Stimulated activated CD8-positive, alpha-beta memory T cell treated with anti-CD3 and anti-CD28 coated beads, Interleukin-4, amount 100 ng/mL, for 4 hours (primary cell): ENCODE measurements at places on chromosomes 1 and 21.

DNA sequence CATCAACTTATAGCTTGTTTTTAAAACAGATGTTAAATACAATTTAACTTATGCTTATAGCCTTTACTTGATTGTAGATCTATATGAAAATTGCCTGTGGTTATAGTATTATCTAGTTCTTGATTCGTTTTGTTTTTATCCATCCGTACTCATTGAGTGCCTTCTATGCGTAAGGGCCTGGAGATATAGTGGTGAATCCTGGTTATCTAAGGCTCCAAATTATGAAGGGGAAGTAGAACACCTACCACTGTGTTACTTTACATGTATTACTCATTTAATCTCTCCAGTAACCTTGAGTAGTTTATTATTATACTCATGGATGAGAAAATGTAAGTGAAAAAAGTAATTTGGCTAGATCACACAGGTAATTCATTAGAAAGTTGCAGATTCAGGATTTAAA is 121.8 kb downstream of the OSBPL9 start:
- no peak for DNase-seq

GRCh38 chr1:174217787-174218574 is 58.7 kb downstream of the RABGAP1L start:
- DNase-seq = no peak

GRCh38 chr1:30110846-30111245 is 612.5 kb downstream of the MATN1 start:
- no peak for DNase-seq

GRCh38 chr1:84539972-84540371 is 33.6 kb upstream of the GNG5 start:
- DNase-seq = no peak

DNA sequence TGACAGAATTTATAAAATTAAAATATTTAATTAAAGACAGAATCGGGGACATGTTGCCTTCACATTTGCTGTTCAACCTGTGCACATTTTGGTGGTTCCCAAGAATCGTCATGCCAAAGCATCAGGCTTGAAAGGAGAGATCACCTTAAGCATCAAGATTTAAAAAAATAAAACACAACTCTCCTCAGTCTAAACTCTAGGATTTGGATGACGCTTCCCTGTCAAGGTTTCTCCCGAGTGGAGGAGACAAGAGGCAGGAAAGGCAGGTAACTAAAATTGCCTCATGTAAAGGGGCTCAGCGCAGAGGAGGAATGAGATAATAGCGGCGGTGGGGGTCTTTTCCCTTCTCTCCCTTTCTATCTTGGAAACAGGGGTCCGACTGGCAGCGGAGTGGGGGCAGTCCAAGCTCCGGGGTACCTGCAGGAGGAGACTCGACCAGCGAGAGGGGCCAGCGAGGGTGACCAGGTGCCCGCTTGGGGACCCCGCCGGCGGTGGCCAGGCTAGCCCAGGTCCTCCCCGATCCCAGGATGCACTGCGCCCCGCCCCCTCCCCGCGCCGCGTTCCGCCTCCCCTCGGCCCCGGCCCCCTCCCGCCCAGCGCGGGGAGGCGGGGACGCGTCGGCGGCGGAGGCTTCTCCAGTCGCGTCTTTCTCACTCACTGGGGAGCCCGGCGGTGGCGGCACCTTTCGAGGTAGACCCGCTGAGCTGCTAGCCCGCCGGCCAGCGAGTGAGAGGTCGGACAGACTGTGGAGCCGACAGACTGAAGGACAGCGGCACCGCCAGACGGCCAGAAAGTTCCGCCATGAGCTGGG is at the start of gene FNBP1L:
Gene FNBP1L, plus strand, starts transcription at position 638 of the 811 bp plus-strand sequence. Its CDS starts 164 bp downstream, at position 802.
- DNase-seq = peak; percentile 15

GRCh38 chr21:38352536-38353219 is 95.9 kb downstream of the KCNJ15 start:
- DNase-seq = no peak

GRCh38 chr21:35942211-35943144 is 117.8 kb downstream of the SETD4 start:
- no peak for DNase-seq

DNA sequence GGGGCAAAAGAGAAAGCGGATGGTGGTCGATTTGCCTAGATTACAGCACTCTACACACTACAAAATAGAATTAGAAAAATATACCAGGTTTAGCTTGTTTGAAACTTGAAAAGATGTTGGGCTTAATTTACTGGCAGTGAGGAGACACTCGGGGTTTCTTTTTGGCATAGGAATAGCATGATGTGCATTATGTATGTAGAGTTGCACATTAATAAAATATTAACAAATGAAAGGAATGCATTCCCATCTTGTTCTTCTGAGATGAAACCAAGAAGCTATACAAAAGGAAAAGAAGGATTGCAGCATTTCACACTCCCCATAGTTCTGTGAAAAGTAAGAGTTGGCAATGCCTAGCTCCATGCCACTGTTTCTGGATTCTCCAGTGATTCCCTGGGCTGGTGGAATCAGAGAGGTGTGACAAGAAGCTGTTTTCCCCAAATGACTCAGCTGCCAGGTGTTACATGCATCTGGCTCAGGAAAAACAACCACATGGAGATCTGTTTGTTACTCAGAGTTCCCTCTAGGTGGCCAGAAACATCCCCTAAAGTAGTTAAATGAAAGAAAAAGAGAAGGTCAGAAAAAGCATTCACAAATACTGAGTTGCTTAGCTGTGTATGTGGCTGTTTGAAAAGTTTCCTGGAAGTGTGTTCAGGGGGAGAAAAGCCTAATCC is 115.6 kb downstream of the UCK2 start:
- no peak for DNase-seq

GRCh38 chr21:43932005-43932404 is 67.0 kb downstream of the AGPAT3 start:
- DNase-seq = no peak

GRCh38 chr1:68470388-68470970 is 20.7 kb upstream of the RPE65 start:
- DNase-seq = no peak

GRCh38 chr1:111582644-111583618 is 36.7 kb upstream of the RAP1A start:
- no peak for DNase-seq

DNA sequence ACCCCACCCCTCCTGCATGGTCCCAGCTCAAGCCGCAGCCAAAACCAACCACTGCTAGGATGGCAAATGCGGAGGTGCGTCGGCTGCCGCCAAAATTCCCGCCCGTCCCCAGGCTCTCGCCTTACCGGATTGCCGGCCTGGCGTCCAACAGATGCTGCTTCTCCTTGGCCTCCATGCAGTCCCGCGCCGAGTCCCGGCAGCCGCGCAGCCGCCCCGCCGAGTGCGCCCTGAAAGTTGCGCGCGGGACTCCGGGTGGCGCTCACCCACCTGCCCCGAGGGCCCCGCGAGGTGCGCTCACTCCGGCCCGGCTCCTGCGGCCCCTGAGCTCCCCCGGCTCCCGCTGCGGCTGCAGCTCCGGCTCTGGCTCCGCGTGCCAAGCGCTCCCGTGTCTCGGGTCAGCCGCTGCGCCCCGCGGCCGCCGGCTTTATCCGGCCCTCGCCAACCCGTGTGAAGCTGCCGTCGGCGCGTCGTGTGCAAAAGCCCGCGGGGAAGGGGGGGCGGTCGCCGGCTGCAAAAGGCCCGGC is at the start of gene SLC30A2:
Gene SLC30A2, minus strand, starts transcription at position 397 of the 524 bp plus-strand sequence. Its CDS starts 222 bp downstream, at position 175.
- DNase-seq = no peak

- DNase-seq = no peak
These were observed 3.9 kb downstream of the KPRP start for GRCh38 chr1:152761609-152762213.

DNA sequence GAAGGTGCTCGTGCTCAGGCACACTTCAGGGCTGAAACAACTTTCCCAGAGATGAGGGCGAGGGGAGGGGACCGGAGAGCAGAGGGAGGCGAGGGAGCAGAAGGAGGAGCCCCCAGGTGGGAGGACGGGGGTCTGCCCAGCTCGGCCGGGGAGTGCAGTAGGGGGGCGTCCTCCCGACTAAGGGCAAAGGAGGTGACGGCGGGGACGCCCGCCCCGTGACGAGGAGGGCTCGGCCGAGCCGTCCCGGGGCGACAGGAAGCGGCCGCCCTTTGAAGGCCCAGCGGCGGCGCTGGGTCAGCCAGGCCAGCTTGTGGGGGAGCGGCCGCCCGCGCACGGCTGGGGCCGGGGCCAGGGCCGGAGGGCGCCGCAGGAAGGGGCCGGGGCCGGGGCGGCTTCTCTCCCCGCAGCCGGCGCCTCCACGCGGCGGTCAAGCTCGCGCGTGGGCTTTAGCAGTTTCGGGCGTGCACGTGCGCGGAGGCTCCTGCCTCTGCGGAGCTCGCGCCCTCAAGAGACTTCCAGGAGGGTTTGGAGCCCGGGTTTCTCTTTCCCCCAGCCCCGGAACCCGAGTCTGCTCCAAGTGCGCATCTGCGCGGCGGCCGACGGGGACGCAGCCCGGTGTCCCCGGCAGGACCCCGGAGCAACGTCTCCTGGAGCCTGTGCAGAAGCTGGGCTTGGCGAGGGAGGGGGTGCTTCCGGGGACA is 100.8 kb upstream of the SLC45A1 start:
- no peak for DNase-seq

- no peak for DNase-seq
These were observed 1.5 kb downstream of the L1TD1 start for GRCh38 chr1:62196086-62196690.

GRCh38 chr1:174174461-174175329 is 15.4 kb downstream of the RABGAP1L start:
- DNase-seq = no peak

DNA sequence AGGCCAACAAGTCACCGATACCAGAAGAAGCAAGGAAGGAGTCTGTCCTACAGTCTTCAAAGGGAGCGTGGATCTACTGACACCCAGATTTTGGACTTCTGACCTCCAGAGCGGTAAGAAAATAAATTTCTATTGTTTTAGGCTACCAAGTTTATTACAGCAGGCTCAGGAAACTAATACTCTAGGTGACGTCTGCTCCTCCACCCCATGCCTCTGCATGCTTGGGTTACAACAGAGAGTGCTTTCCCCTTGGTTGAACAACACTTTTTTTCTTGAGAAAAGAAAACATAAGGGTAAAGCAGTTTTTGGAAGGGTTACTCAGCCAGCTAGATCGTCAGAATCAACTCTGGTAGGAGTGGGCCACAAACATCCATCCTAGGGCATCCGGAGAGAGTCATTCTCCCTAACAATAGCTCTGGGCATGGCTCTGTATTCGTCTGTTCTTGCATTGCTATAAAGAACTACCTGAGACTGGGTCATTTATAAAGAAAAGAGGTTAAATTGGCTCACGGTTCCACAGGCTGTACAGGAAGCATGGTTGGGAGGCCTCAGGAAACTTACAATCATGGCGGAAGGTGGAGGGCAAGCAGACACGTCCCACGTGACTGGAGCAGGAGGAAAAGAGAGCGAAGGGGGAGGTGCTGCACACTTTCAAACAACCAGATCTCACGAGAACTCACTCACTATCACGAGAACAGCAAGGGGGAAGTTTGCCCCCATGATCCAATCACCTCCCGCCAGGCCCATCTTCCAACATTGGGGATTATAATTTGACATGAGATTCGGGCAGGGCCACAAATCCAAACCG is 22.2 kb upstream of the DNAJC11 start:
- DNase-seq = no peak

- no peak for DNase-seq
These were observed 12.0 kb upstream of the PRELP start for GRCh38 chr1:203463469-203464062.

GRCh38 chr1:47443530-47444296 is 5.9 kb downstream of the FOXD2 start:
- DNase-seq = no peak

- DNase-seq = no peak
These were observed 705.4 kb upstream of the PTBP2 start for GRCh38 chr1:96016219-96016618.

GRCh38 chr1:94250341-94250740 is 13.0 kb upstream of the ARHGAP29 start:
- DNase-seq = no peak

DNA sequence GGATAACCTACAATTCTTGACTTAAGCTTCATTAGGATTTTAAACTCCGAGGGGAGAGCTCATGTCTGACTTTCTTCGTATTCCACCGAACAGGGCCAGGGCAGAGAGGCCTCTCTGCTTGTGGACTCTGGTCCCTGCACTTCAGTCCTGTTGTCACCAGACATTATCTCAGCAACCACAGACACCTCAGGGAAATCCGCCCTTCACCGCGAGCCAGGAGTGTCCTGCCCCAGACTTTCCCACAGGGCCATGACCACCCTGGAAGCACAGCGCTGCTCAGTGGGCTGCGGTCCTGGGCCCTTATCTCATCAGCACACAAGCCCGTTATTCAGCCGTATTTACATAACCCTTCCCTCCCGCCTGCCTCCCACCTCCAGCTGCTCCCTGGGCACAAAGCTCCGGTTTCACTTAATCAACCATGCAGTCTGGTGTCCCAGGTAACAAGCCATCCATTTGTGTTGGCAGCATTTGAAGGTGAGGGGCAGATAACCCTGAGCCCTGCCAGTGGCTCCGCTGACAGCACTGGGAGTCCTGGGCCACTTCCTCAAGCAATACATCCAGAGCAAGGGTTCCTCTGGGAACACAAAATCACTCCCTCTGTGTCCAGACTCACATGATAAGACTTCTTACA is 122.8 kb upstream of the RAB4A start:
- DNase-seq = no peak

DNA sequence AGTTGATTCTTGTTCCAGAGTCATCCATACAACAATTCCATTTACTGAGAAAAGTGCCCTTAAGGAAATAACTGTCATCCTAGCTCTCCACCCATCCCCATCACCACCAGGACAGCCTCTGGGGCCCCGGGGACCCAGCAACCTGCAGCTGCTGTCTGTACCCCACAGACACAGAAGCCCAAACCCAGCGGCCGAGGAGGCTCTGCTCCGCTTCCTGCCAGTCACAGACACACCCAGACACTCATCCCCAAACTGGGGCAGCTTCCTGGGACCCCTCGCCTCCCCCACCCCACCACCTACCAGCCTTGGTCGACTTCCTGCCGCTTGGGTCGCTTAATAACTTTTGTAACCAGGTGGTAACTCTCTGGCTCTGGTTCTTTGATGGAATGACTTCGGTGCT is 121.6 kb upstream of the SLC25A33 start:
- DNase-seq = no peak

GRCh38 chr1:206855859-206856258 is 9.6 kb upstream of the IL20 start:
- no peak for DNase-seq

GRCh38 chr1:228159008-228159665 is 6.5 kb upstream of the IBA57 start:
- no peak for DNase-seq

GRCh38 chr1:39196244-39197215 is 8.0 kb upstream of the MACF1 start:
- peak; percentile 30 for DNase-seq

GRCh38 chr1:21289700-21290545 is at the start of gene ECE1:
Gene ECE1 (minus strand): TSS chr1:21290463. CDS start chr1:21290414, 49 bp downstream.
- peak; percentile 12 for DNase-seq
